ENCODE measurements at places on chromosomes 12 and 14. TPM values are rescaled to one million over a fixed set of nuclear protein-coding genes. Genes with fewer than 3 reads are reported as not detected.

DNA sequence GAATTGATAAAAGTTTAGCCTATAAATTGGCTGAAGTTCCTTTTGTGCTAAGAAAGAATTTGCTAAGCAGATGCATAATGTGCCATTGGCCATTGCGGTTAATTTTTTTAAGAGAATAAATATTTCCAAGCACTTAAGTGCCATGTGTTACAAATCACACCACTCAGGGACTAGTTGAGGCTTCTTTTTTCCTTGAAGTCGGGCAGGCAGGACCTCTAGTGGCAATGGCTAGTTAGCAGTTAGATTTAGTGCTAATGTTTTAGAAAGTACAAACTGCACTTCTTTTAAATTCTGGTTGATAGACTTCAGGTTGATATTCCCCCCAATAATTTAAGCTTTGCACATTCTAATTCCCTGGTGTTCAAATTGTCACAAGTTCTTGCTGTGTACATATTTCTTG lies 294.3 kb downstream of the APAF1 start:
- DNase-seq, result peak; percentile 42
- H3K36me3 ChIP-seq, result no peaks in the 10 kb centered on the region
- no peak overlapping the region for H3K27ac ChIP-seq
- H3K27me3 ChIP-seq, result no peaks in the 10 kb centered on the region

DNA sequence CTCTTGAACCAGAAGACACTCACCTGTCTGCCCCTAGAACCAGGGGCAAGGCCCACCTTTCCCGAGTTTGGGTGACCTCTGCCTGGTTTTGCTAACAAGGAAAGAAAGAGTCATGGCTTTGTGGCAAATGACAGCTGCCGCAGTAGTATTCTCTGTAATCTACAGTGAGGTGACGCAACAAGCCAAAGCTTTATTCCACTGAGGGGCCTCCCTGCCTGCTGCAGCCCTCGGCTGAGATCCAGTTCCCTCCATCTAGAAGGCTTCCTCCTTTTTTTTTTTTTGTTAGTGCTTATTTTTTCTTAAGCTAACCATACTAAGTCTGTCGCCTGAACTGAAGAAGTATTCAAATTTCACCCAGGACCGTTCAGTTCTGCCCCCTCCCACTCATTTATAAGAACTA lies 142.3 kb upstream of the TMCC3 start:
- DNase-seq, result no peak
- H3K4me1 ChIP-seq, result peaks cover 9% of the 10 kb centered on the region
- peaks cover 16% of the 10 kb centered on the region for H3K27me3 ChIP-seq
- H3K36me3 ChIP-seq, result no peaks in the 10 kb centered on the region

Gene CLEC6A
- total RNA-seq, result not detected

Gene KCNA5
- not detected for total RNA-seq

Gene LAG3
- 2.0 TPM for total RNA-seq

GRCh38 chr14:21322716-21323115 lies 42.8 kb downstream of the RPGRIP1 start:
- no peak for DNase-seq
- no peaks in the 10 kb centered on the region for H3K4me1 ChIP-seq
- no peak overlapping the region for H3K4me3 ChIP-seq
- peaks cover 26% of the 10 kb centered on the region for H3K27me3 ChIP-seq

DNA sequence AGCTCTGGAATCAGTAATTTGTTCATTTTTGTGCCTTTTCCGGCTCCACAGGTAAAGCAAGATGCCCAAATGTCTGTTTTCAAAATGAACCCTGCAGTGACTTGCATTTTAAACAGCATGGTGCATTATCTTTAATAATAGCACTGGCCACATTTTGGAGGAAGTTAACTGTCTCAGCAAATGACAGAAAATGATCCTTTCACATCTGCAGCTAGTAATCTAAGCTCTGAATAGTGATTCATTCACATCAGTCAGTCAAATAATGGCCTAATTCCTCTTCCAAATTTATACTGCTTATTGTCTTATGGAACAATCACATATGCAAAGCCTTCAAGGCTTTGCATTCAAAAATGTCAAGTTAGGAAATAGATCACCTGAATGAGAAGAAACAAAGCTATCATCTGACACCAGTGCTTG lies 75.6 kb downstream of the PPM1H start:
- peaks cover 21% of the 10 kb centered on the region for H3K4me1 ChIP-seq
- H3K36me3 ChIP-seq, result no peaks in the 10 kb centered on the region
- no peak overlapping the region for H3K27ac ChIP-seq
- no peak overlapping the region for H3K4me3 ChIP-seq
- H3K27me3 ChIP-seq, result no peaks in the 10 kb centered on the region
- DNase-seq, result no peak

Gene POU6F1
- 3.7 TPM for total RNA-seq

GRCh38 chr12:108888031-108888430 lies 8.1 kb downstream of the DAO start:
- no peaks in the 10 kb centered on the region for H3K4me1 ChIP-seq

GRCh38 chr12:56839489-56839848 lies 76.3 kb downstream of the HSD17B6 start:
- H3K4me3 ChIP-seq, result no peak overlapping the region
- H3K27me3 ChIP-seq, result no peaks in the 10 kb centered on the region

DNA sequence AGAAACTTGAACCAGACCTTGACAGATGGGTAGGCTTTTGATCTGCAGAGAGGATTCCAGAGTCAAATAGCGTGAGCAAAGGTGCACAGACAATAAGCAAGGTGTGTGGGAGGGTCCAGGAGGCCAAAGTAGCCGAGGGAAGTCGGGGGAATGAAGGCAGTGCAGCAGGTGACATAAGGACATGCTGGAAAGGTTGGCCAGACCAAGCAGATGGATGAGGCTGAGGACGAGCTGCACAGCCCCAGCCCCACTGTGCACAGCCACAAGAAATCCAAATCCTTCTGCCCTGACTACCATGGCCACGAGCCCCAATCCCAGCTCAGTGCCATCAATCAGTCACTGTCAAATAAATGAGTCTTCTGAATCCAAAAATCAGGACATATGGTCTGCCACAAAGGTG lies 5.4 kb downstream of the TTC7B start:
- no peak for DNase-seq
- H3K27me3 ChIP-seq, result no peaks in the 10 kb centered on the region
- H3K36me3 ChIP-seq, result no peaks in the 10 kb centered on the region
- H3K4me3 ChIP-seq, result no peak overlapping the region
- no peak overlapping the region for H3K27ac ChIP-seq
- H3K4me1 ChIP-seq, result peaks cover 19% of the 10 kb centered on the region

DNA sequence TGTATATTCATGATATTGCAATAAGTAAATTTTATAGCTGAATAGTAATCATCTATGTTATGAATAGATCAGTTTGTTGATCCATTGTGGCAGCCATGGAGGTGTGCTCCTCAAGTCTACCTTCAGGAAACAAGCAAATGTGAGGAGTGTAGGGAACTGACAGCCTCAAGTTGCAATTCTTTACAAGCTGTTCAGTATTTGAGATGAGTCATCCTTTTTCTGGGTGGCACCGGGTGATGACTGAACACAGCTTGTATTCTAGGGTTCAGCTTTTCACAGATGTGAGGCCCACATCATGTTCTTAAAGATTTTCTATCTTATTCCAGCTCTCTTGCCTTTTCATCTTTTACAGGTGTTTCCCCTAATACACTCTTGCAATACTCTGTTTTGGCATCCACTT lies 452.4 kb downstream of the KCNH5 start:
- DNase-seq, result peak; percentile 11
- no peaks in the 10 kb centered on the region for H3K27me3 ChIP-seq
- no peak overlapping the region for H3K4me3 ChIP-seq
- no peak overlapping the region for H3K27ac ChIP-seq
- H3K4me1 ChIP-seq, result no peaks in the 10 kb centered on the region
- H3K36me3 ChIP-seq, result no peaks in the 10 kb centered on the region

GRCh38 chr12:124389138-124389724 lies 94.3 kb downstream of the RFLNA start:
- H3K27ac ChIP-seq, result peak overlapping the region; percentile 96
- H3K4me1 ChIP-seq, result peaks cover 80% of the 10 kb centered on the region
- no peaks in the 10 kb centered on the region for H3K27me3 ChIP-seq
- no peaks in the 10 kb centered on the region for H3K36me3 ChIP-seq
- DNase-seq, result peak; percentile 79

DNA sequence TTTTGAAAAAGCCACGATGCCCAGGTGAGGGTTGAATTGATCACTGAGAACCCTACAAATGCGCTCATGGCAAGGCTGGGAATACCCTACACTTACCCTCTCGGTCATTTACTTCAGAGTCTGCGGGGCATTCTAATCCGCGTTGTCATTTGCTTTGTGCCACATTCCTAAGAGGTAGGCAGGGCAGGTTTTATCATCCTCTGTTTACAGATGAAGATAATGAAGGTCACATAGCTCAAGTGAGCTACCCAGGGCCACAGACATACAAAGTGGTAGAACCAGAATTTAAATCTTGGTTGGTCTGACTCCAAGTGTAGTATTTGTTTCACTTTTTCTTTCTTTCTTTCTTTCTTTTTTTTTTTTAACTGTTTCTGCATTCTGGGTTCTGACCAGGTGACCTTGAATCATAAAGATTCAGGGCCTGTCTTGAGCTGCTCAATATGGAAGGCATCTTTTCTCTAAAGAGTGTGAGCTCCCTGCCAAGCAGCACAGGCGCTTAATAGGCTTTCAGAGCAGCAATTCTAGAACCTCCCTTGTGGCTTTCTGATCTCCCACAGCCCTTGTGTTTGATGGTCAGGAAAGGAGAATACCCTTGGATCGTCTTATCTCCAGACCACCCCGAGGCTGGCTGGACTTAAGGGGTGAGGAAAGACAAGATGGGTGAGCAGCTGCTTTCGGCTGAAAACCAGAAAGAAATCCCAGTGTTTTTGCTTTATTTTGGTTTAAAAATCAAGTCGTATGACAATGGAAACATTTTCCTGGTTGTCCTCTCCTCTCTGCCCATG lies 662 bp upstream of the BATF start:
- no peaks in the 10 kb centered on the region for H3K4me1 ChIP-seq
- H3K27me3 ChIP-seq, result peaks cover 8% of the 10 kb centered on the region
- H3K27ac ChIP-seq, result no peak overlapping the region
- DNase-seq, result no peak
- no peaks in the 10 kb centered on the region for H3K36me3 ChIP-seq

- H3K27me3 ChIP-seq, result no peaks in the 10 kb centered on the region
- no peak for DNase-seq
- no peaks in the 10 kb centered on the region for H3K4me1 ChIP-seq
- H3K36me3 ChIP-seq, result no peaks in the 10 kb centered on the region
- H3K27ac ChIP-seq, result no peak overlapping the region
- H3K4me3 ChIP-seq, result no peak overlapping the region
These were observed 131.7 kb upstream of the CPNE8 start for GRCh38 chr12:39037115-39037514.

DNA sequence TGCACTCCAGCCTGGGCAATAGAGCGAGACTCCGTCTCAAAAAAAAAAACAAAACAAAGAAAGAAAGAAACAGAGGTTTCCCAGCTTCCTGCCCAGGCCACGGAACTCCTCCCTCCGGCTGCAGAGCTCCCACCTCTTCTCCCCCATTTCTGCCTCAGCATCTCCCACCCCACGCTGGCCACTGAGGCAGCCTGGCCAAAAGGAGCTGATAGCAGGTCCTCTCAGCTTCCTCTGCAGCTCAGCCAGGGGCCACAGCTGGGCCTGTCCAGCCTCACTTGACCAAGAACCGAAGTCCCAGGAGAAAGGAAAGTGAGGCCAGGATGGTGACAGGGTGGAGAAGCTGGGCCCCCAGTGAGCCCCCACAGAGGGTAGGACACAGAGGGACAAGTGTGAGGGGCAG lies 33.4 kb upstream of the CD9 start:
- DNase-seq, result no peak
- H3K27me3 ChIP-seq, result no peaks in the 10 kb centered on the region
- H3K36me3 ChIP-seq, result no peaks in the 10 kb centered on the region
- H3K4me1 ChIP-seq, result peaks cover 21% of the 10 kb centered on the region

GRCh38 chr12:118494776-118495175 lies 118.4 kb downstream of the SUDS3 start:
- no peak for DNase-seq
- no peak overlapping the region for H3K27ac ChIP-seq
- no peak overlapping the region for H3K4me3 ChIP-seq
- no peaks in the 10 kb centered on the region for H3K36me3 ChIP-seq

Gene RAD51AP1
- 5.3 TPM for total RNA-seq

DNA sequence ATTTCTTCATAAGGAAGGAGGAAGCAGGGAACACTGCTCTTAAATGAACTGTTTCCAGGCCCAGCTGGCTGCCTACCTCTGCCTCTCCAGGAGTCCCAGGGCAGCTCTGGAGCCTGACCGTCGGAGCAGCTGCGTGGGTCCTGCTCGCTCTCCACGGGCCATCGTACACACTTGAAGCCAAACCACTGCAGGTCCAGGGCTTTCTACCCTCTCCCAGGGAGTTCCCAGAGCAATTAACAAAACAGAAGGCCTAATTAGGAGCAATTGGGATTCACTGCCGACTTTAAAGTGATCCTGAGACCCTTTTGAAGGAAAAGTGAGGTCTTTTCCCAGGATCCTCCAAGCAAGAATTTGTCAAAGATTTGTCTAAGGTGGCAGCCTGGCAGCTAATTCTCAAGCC lies 76.9 kb downstream of the OTX2 start:
- no peaks in the 10 kb centered on the region for H3K4me1 ChIP-seq
- no peak for DNase-seq
- H3K4me3 ChIP-seq, result no peak overlapping the region
- H3K36me3 ChIP-seq, result no peaks in the 10 kb centered on the region
- no peak overlapping the region for H3K27ac ChIP-seq
- H3K27me3 ChIP-seq, result peaks cover 5% of the 10 kb centered on the region

Gene SEC23A
- total RNA-seq, result 235 TPM

Gene RNASE3
- total RNA-seq, result not detected

Gene FSCB
- not detected for total RNA-seq

Gene SSTR1
- not detected for total RNA-seq

- no peak overlapping the region for H3K4me3 ChIP-seq
- no peak overlapping the region for H3K27ac ChIP-seq
- H3K4me1 ChIP-seq, result peaks cover 13% of the 10 kb centered on the region
- H3K36me3 ChIP-seq, result no peaks in the 10 kb centered on the region
These were observed 98.6 kb downstream of the PELI2 start for GRCh38 chr14:56216626-56217379.

GRCh38 chr12:82857276-82857675 lies 170.6 kb downstream of the TMTC2 start:
- no peak overlapping the region for H3K4me3 ChIP-seq
- H3K27me3 ChIP-seq, result no peaks in the 10 kb centered on the region
- H3K36me3 ChIP-seq, result no peaks in the 10 kb centered on the region
- no peak overlapping the region for H3K27ac ChIP-seq

Data from astrocyte (in vitro differentiated cells and primary cell).